Forelimb muscle (tissue), 1 donor: ENCODE measurements at places on chromosomes 2 and 18. TPM values are rescaled to one million over a fixed set of nuclear protein-coding genes. Genes with fewer than 3 reads are reported as not detected.

CRYBA2 gene
- not detected for polyA plus RNA-seq

C1GALT1C1L gene
- 1.0 TPM for polyA plus RNA-seq

UCN gene
- polyA plus RNA-seq: 1.9 TPM

SCN7A gene
- polyA plus RNA-seq: 33.2 TPM

WDSUB1 gene
- polyA plus RNA-seq: 8.3 TPM

LRRC30 gene
- 4.2 TPM for polyA plus RNA-seq

PRSS56 gene
- 3.4 TPM for polyA plus RNA-seq

DSG4 gene
- polyA plus RNA-seq: not detected

CXCR1 gene
- not detected for polyA plus RNA-seq

WNT10A gene
- not detected for polyA plus RNA-seq

PKDCC gene
- polyA plus RNA-seq: 117 TPM

PID1 gene
- 25.2 TPM for polyA plus RNA-seq

ST8SIA5 gene
- 7.5 TPM for polyA plus RNA-seq

ACADL gene
- 9.6 TPM for polyA plus RNA-seq

ASPRV1 gene
- polyA plus RNA-seq: 2.9 TPM

UPP2 gene
- 0.11 TPM for polyA plus RNA-seq

TRPM8 gene
- polyA plus RNA-seq: 0.25 TPM

SLC20A1 gene
- polyA plus RNA-seq: 19.1 TPM

FAM110C gene
- 1.8 TPM for polyA plus RNA-seq

ALKAL2 gene
- polyA plus RNA-seq: 1.5 TPM

TMEM37 gene
- polyA plus RNA-seq: 8.3 TPM

KCNF1 gene
- 3.8 TPM for polyA plus RNA-seq

ZSWIM2 gene
- not detected for polyA plus RNA-seq

CCDC178 gene
- 0.19 TPM for polyA plus RNA-seq

COL5A2 gene
- polyA plus RNA-seq: 346 TPM

DLGAP1 gene
- polyA plus RNA-seq: 1.9 TPM

MSTN gene
- 32.8 TPM for polyA plus RNA-seq

STPG4 gene
- not detected for polyA plus RNA-seq
